ENCODE measurements at places on chromosomes 5 and 9.

- DNase-seq, result no peak
Measured at GRCh38 chr5:171649075-171649401, 136.6 kb upstream of the SMIM23 start.

DNA sequence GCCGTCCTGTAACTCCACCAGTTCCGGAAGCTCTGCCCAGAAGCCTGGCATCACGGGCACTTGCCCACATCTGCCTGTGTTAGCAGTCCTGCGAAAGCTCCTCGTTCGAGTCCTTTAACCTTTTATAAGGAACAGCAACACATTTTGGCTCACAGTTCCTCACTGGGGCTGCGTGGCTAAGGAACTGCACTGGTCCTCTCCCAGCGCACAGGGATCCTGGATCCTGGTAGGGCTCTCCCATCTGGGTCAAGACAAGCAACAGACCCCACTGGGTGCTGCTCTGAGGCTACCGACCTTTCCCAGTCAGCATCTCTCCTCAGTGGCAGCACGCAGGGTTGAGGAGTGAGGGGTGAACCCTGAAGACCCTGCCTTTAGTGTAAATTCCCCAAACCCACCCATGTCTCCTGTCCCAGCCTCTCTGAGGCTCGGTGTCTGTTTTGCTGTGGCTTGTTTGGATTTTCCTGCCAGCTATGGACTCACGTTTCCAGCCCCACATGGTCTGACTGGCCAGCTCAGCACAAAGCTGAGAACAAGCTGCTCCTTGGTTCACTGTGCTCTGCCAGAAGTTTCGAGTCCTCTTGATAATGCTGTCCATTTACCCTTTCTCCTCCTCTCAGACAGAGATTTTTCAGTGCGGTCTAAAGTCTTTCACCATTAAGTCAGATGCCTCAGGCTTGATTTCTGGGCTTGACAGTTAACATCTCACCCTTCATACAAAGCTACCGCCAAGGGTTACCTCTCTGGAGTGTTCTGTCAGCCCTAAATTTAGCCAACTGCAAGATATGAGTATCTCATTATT is 80.0 kb downstream of the AK8 start:
- DNase-seq, result no peak

GRCh38 chr5:87300176-87300575 is 32.5 kb downstream of the RASA1 start:
- no peak for DNase-seq

DNA sequence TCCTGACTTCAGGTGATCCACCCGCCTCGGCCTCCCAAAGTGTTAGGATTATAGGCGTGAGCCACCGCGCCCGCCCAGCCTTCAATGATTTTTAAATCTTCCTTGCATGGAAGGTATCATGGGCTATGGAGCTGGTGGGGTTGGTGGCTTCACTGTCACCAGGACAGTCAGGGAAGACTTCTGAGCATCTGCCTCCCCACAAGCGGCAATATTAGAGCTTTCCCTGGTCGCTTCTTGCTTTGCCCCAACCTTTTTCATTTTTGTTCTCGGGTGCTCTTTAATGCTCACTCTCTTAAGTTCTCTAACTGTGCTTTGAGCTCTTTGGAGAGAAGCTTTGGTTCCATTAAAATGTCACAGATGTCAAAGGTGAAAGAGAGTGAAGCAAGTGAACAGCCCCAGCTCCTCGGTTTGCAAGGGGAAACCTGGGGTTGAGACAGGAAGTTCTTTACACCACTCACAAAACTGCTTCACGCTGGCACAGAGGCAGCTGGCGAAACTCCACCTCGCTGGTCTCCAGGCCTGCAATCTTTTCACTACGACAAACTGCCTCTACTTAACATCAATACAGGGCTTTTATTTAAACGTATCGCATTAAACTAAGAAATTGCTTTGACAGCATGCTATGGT is 142.5 kb upstream of the RETREG1 start:
- no peak for DNase-seq

- DNase-seq, result no peak
Measured at GRCh38 chr5:65548281-65548680, 14.7 kb downstream of the CENPK start.

DNA sequence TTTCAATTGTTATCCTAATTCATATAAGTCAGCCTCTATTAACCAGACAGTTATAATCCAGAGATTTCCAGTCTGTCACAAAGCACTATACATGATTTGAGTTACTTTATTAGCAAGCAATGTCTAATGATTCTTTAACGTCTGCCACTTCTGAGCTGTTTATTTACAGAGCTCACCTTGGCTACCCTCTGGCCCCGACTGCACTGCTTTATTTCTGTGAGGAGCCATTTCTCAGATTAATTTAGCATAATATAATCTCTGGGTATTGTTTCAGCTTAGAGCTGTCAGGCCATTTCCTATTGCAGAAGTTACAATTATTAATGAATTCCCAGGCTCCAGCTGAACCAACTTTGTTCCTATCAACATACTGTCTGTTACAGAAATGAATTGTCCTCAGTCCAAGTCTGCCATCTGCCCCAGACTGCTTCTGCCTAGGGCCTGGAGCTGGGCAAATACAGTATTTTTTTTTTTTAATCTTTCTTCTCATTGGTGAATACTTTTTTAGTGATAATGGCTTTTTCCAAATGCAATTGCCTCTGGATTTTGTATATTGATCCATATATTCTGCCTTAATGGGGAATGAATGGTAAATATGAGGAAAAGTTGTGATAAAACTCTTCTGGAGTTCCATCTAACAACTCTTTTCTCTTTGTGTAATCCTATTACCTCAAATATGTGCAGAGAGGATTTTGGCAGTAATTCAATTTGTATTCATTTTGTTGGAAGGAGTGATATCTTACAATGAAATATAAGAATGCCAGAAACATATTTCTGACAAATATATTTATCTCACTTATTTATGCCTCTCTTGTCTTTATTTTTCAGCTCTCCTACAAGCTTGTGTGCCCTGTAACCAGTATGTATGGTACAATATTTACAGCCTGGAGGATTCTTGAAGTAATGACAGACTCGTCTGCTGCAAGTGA is 104.7 kb downstream of the FOCAD start:
- DNase-seq, result no peak

GRCh38 chr5:137610598-137610997 is 111.5 kb upstream of the SPOCK1 start:
- no peak for DNase-seq

GRCh38 chr9:77648234-77649108 is at the start of gene GNA14:
TSS of gene GNA14 (minus strand) at chr9:77648322. CDS start at chr9:77647793, 529 bp downstream.
- no peak for DNase-seq

DNA sequence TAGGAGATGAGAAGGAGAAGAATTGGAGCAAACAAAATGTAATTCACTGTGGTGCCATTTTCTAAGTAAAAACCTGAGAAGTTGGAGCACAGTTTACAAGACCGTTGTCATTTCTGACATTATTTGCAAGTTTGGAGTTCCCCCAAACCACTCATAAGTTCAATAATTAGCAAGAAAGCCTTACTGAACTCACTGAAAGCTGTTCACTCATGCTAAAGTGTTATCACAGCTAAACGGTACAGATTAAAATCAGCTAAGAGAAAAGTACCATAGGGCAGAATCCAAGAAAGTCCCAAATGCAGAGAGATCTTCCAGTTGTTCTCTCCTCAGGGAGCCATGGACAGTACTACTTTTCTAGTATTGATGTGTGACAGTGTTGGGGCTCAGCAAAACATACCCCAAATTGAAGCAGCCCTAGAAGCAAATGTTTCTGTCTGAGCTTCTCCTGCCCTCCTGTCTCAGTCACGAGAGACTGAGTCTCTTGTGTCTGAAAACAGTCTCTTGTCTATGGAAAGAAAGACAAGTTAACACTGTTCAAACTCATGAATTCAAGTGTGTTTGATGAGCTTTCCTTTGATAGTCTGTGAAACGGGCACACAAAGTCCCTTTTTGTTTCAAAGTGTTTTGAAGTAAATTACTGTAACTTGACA is 221.2 kb downstream of the GABRG2 start:
- no peak for DNase-seq

GRCh38 chr9:112081918-112082729 is 93.0 kb downstream of the SUSD1 start:
- no peak for DNase-seq

GRCh38 chr9:99457406-99457805 is 235.3 kb downstream of the SEC61B start:
- no peak for DNase-seq

DNA sequence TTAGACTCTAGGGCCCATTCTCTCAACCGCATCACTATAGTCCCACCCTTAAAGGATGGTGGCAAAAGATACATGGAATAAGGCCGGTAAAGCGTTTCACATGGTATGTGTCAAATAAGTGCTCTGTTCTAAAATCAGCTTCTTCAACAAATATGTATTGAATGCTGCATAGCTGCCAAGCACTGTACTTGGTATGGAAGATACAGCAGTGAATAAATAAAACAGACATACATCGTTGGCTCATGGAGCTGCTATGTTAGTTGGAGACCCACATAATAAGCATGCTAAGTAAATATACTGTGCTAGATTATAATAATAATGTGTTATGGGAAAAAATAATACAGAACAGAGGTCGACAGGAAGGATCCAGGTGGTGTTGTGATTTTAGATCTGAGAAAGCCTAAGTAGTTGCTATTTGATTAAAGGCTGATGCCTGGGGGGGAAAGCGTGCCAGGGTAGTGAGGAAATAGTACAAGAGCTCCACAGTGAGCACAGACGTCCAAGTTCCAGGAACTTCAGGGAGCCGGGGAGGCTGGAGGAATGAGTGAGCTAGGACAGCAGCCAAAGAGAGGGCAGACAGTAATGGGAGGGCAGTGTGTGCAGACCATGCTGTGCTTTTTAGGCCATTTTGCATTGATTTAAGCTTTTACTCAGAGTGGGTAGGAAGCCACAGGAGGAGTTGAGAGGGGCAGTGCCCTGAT is 93.7 kb downstream of the JAKMIP2 start:
- no peak for DNase-seq

GRCh38 chr5:10904862-10905432 is 143.9 kb upstream of the DAP start:
- DNase-seq, result no peak

DNA sequence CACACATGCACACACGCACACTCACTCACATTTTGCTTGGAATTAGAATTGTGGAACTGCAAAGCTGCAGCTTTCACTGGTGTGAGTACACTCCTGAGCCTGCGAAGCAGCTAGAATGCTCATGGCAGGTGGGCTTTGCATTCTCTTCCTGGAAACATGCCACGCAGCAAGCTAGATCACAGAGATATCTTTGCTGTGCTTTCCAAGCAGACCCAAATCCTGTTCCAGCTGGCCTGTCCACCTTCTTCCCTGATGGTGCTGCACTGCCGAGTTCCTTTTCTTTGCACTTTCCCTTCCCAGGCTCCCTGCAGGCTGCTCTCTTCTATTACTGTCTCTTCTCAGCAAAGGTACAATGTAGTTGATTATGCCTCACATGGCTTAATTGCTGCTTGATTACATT is 92.7 kb upstream of the CKMT2 start:
- no peak for DNase-seq
